Fibroblast of lung (primary cell): ENCODE measurements at places on chromosomes 6 and 20. TPM values are rescaled to one million over a fixed set of nuclear protein-coding genes. Genes with fewer than 3 reads are reported as not detected.

The MYBL2 gene
- 0.26 and 1.2 TPM in 2 replicates for total RNA-seq

The SYTL3 gene
- 2.8 and 4.6 TPM in 2 replicates for total RNA-seq

The GSTA5 gene
- not detected in 2 replicates for total RNA-seq

The MUC22 gene
- not detected in 2 replicates for total RNA-seq

The TRMT6 gene
- 7.2 and 7.8 TPM in 2 replicates for total RNA-seq

The LRRC73 gene
- 0.26 and 0.33 TPM in 2 replicates for total RNA-seq
